Mucosa of descending colon (tissue), 3 donors: ENCODE measurements at places on chromosomes 3 and 15. TPM values are rescaled to one million over a fixed set of nuclear protein-coding genes. Genes with fewer than 3 reads are reported as not detected.

BMF gene
- total RNA-seq: 28.7 TPM

DNA sequence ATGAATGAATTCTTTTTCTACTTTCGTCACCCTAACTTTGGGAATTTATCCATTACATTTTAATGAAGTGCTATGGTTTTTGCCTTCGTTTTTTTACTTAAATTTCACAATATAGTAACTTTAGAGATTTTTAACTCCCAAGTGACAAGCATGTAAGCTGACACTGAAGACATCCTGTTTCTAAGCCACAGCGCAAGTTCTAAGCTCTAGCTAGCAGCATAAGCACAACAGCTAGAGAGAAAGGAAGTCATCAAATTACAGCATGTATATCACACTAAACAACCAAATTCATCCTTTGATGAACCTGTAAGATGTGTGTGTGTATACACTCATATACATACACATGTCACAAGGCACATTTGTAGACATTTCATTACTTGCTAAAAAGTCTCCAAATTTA, 119.3 kb downstream of the P3H2 start:
- no peak for DNase-seq

SPTBN5 gene
- total RNA-seq: 2.2 TPM

DNA sequence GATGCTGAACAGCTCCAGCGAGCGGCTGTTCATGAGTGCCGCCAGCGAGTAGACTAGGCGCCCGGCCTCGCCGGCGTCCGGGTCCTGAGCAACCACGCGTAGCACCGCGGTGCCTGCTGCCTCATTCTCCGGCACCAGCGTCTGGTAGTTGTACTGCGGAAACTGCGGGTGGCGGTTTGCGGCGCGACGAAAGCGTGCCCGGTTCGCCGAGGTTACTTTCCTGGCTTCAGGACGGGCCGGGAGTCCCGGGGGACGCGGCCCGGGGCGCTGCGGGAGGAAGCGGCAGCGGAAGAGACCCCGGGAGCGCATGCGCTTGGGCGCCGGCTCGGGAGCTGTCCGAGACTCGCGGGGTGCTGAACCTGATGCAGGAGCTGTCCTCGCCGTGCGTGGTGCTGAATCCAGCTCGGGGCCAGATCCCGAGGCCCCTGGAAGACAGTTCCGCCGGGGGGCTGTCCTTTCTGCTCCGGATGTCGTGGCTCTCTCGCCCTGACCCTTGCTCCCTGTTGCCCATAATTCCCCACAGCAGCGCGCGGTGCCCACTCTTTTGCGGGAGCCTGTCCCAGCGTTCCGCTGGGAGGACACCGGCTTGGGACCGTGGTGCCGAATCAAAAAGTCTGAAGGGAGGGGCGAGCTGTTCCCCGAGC, 1.1 kb downstream of the CELSR3 start:
- DNase-seq: peak; percentile 73

DNA sequence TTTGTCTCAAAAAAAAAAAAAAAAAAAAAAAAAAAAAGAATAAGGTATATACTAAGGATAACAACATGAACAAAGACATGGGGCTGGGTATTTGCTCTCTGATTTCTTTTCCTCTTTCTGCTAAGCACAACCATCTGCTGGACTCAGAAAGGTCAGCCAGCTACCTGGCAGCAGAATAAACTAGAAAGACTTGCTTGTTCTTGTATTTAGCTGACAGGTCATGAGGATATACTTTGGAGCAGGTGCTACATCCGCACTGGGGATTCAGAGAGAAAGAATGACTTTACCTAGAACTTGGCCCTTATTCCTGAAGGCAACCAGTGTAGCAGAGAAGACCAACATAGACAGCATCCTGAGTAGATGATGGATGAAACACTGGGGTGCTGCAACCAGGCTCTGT, 550.5 kb downstream of the NTRK3 start:
- DNase-seq: no peak
